CD8-positive, alpha-beta memory T cell (primary cell): ENCODE measurements at places on chromosomes 12 and 14.

- no peaks in the 10 kb centered on the region for H3K27me3 ChIP-seq
- no peak overlapping the region for H3K27ac ChIP-seq
- no peak for DNase-seq
- no peak overlapping the region for H3K4me3 ChIP-seq
These were observed 408 bp upstream of the CACNA2D4 start for GRCh38 chr12:1918884-1919236.

- H3K36me3 ChIP-seq = no peaks in the 10 kb centered on the region
- no peaks in the 10 kb centered on the region for H3K27me3 ChIP-seq
These were observed at the start of gene UNC79 for GRCh38 chr14:93430315-93431035. Gene UNC79 (plus strand): TSS chr14:93430939. CDS start chr14:93431030, 91 bp downstream.

DNA sequence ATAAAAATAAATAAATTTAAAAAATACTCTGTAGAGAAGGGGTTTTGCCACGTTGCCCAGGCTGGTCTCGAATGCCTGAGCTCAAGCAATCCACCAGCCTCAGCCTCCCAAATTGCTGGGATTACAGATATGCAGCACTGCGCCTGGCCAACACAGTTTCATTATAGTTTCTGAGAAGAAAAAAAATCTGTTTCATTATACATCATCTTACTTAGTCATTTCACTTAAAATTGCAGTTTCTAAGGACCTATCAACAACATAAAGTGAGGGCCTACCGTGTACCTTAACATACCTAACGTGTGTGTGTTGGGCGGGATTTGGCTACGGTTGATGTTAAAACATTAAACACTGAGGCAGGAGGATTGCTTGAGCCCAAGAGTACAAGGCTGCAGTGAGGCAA is 28.3 kb downstream of the P2RX2 start:
- H3K4me3 ChIP-seq = no peak overlapping the region
- H3K27me3 ChIP-seq = no peaks in the 10 kb centered on the region
- no peak overlapping the region for H3K27ac ChIP-seq
- H3K4me1 ChIP-seq = no peaks in the 10 kb centered on the region
- peaks cover 9% of the 10 kb centered on the region for H3K36me3 ChIP-seq

DNA sequence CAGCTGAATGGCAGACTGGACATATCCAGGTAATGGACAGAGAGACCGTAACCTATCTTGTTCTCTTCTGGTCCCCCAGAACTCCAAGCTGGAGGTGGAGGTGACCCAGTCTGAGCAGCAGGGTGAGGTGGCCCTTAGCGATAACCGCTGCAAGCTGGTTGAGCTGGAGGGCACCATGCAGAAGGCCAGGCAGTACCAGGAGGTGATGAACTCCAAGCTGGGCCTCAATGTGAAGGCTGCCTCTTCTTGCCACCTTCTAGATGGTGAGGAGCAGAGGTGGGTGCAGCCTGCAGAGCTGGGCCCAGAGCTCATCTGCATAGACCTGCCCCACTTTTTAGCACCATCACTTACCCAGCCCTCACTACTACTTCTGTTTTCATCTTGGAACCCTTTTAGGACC is 7.2 kb upstream of the KRT86 start:
- H3K4me3 ChIP-seq = no peak overlapping the region
- no peak for DNase-seq
- no peaks in the 10 kb centered on the region for H3K27me3 ChIP-seq
- no peaks in the 10 kb centered on the region for H3K36me3 ChIP-seq

DNA sequence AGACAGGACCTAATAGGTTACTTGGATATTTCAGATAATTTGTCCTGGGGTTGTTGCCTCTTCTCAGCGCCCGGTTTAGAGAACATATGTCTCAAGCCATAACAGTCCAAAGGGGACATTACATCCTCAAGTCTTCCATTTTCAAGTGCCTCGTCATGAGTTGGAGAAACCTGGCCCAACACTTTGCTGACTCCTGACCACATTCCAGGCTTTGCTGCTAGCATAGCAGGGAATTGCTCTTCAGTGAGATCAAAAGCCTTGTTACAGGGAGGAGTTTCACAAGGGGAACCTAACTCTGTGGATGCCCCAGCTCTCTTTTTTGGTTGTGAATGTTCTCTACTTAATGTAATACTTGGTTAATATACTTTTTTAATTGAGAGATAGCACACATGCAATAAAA is 8.2 kb upstream of the MMP19 start:
- no peaks in the 10 kb centered on the region for H3K4me1 ChIP-seq
- H3K27ac ChIP-seq = no peak overlapping the region
- H3K36me3 ChIP-seq = no peaks in the 10 kb centered on the region

DNA sequence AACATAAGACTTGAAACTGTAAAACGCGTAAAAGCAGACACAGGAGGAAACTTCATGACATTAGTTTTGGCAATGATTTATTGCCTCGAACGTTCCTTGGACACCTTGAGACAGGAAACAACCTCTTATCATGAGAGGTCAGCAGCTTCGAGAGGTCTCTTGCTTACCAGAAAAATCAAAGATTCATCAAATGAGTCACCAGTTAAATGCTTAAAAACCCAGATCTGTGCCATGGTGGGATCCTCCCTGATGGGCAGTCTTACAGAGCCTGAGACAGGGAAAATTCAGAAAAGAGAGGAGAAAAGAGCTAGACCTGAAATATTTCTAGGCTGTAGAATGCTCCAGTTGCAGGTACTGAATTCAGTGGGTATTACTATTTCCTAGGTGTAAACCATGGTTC is 1093.9 kb downstream of the AACS start:
- H3K4me1 ChIP-seq = no peaks in the 10 kb centered on the region
- no peaks in the 10 kb centered on the region for H3K36me3 ChIP-seq
- no peaks in the 10 kb centered on the region for H3K27me3 ChIP-seq
- H3K27ac ChIP-seq = no peak overlapping the region
- H3K4me3 ChIP-seq = no peak overlapping the region
- DNase-seq = no peak

- H3K36me3 ChIP-seq = peaks cover 29% of the 10 kb centered on the region
- H3K27ac ChIP-seq = no peak overlapping the region
- H3K27me3 ChIP-seq = no peaks in the 10 kb centered on the region
- H3K4me1 ChIP-seq = peaks cover 8% of the 10 kb centered on the region
These were observed 7.0 kb downstream of the VCPKMT start for GRCh38 chr14:50109342-50109741.

GRCh38 chr14:96271421-96271762 is 15.4 kb downstream of the BDKRB1 start:
- no peak overlapping the region for H3K4me3 ChIP-seq
- no peaks in the 10 kb centered on the region for H3K4me1 ChIP-seq
- DNase-seq = no peak

- no peaks in the 10 kb centered on the region for H3K4me1 ChIP-seq
- no peaks in the 10 kb centered on the region for H3K27me3 ChIP-seq
- H3K27ac ChIP-seq = no peak overlapping the region
- H3K4me3 ChIP-seq = no peak overlapping the region
- DNase-seq = no peak
- H3K36me3 ChIP-seq = no peaks in the 10 kb centered on the region
These were observed 180.6 kb downstream of the SLC15A4 start for GRCh38 chr12:128643155-128643554.

DNA sequence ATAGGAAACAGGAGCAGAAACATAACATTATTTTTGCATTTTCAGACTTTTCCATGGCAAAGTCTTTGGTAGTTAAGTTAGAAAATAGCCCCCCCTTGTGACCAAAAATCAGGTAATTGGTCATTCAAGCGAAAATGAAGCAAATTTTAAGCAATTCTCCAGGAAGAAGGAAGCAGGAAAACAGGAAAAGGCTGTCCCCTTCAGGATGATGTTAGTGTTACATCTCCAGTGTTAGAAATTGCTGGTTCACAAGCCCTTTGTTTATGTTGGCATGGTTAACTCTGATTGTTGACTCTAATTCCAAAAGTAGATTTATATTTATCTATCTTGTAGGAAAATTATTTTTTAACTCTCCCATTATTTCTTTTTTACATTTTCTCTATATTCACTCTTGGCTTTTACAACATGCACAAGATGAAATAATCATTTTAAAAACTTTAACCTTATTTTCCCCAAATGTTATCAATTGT is 18.8 kb upstream of the GAS2L3 start:
- H3K4me1 ChIP-seq = no peaks in the 10 kb centered on the region
- H3K36me3 ChIP-seq = no peaks in the 10 kb centered on the region
- no peaks in the 10 kb centered on the region for H3K27me3 ChIP-seq
- H3K4me3 ChIP-seq = no peak overlapping the region
- no peak overlapping the region for H3K27ac ChIP-seq
- DNase-seq = no peak

GRCh38 chr14:61647704-61648103 is 47.6 kb upstream of the HIF1A start:
- no peaks in the 10 kb centered on the region for H3K27me3 ChIP-seq
- H3K27ac ChIP-seq = no peak overlapping the region
- DNase-seq = no peak

DNA sequence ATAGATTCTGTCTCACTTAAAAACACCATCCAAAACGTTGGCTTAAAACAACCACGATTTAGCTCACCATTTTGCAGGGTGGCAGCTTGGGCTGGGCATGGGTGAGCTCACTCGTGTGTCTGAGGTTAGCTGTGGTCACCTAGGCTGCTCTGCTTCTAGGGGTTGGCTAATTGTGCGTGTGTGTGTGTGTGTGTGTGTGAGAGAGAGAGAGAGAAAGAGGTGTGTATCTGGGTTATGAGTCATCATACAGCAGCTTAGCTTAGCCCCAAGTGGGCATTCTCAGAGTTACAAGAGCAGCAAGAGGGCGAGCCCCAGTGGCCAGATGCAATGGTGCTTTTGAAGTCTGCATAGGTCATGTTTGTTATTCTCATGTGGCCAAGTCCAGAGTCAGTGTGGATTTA is 6.0 kb downstream of the FBXW8 start:
- no peaks in the 10 kb centered on the region for H3K27me3 ChIP-seq
- no peak overlapping the region for H3K4me3 ChIP-seq
- H3K4me1 ChIP-seq = peaks cover 43% of the 10 kb centered on the region

DNA sequence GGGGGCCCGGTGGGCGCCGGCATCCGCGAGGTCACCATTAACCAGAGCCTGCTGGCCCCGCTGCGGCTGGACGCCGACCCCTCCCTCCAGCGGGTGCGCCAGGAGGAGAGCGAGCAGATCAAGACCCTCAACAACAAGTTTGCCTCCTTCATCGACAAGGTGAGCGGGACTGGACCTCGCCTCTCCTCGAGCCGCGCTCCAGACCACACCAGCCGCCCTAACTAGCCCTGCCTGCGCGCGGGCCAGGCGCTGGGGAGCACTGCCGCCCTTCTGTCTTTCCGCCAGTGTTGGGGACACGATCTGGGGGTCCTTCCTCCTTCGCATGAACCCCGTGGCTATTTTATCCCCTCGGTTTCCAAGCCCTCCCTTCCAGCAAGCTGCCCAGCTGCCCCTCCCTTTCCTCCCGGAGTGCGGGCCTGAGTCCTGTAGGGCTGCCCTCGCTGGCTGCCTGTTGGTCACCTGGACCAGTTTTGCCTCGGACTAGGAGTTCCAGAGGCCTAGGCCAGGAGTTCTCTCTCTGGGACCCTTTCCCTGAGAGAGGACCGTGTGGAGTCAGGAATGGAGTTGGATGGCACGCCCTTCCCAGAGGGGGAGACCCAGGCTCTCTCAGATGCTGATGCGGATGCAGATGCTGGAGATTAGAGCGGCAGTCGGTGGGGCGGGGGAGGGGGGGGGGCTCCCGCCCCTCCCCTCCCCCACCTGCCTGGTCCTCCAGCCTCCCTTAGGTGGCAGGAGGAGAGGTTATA is 592 bp downstream of the KRT7 start:
- no peak for DNase-seq
- no peaks in the 10 kb centered on the region for H3K36me3 ChIP-seq
- H3K27me3 ChIP-seq = no peaks in the 10 kb centered on the region
- H3K4me3 ChIP-seq = no peak overlapping the region

- no peak overlapping the region for H3K4me3 ChIP-seq
- peaks cover 8% of the 10 kb centered on the region for H3K4me1 ChIP-seq
- H3K36me3 ChIP-seq = peaks cover 75% of the 10 kb centered on the region
- H3K27ac ChIP-seq = no peak overlapping the region
These were observed 79.2 kb downstream of the CCDC88C start for GRCh38 chr14:91338379-91338778.

DNA sequence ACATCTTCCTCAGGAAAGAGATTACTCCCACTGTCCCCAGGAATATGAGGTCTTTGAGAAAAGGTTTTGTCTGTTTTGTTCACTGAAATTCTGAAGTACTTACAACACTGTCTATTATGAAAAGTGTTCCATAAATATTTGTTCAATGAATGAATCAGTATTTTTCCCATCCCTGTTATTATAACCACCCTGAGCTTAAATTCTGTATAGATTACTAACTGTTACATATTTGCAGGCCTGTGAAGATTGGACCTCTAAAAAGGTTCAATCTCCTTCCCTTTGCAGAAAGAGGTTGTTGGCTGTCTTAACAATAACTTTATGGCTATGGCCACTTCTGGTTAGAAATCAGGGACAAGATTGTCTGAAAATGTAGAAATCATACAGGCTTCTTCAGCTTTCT is 174.5 kb upstream of the NPAS3 start:
- no peaks in the 10 kb centered on the region for H3K36me3 ChIP-seq
- no peak overlapping the region for H3K4me3 ChIP-seq
- no peak for DNase-seq
- no peak overlapping the region for H3K27ac ChIP-seq
- no peaks in the 10 kb centered on the region for H3K4me1 ChIP-seq
- no peaks in the 10 kb centered on the region for H3K27me3 ChIP-seq

- DNase-seq = no peak
- no peaks in the 10 kb centered on the region for H3K4me1 ChIP-seq
- no peaks in the 10 kb centered on the region for H3K36me3 ChIP-seq
- no peak overlapping the region for H3K4me3 ChIP-seq
- H3K27me3 ChIP-seq = no peaks in the 10 kb centered on the region
- H3K27ac ChIP-seq = no peak overlapping the region
These were observed 19.1 kb downstream of the TUNAR start for GRCh38 chr14:95895720-95896119.
